A375 (cell line): ENCODE measurements at places on chromosomes 12 and 14. TPM values are rescaled to one million over a fixed set of nuclear protein-coding genes. Genes with fewer than 3 reads are reported as not detected.

Gene LALBA
- not detected in 2 replicates for total RNA-seq

Gene KCNK13
- 0.30 TPM in 1 of 2 replicates, not detected in the other for total RNA-seq

Gene GPR137C
- not detected in 2 replicates for total RNA-seq

Gene TAS2R30
- 2.4 and 3.0 TPM in 2 replicates for total RNA-seq

Gene GPR84
- 0.16 TPM in 1 of 2 replicates, not detected in the other for total RNA-seq

Gene NFATC4
- total RNA-seq: 8.6 and 12.2 TPM in 2 replicates

Gene LTB4R2
- 11.0 and 14.6 TPM in 2 replicates for total RNA-seq

Gene KRT4
- not detected in 2 replicates for total RNA-seq
